SHP77 treated with DMSO at 0.1 percent for 48 hours (cell line): ENCODE measurements at places on chromosomes 3 and 15.

- DNase-seq, result no peak
Measured at GRCh38 chr3:125179143-125179883, 33.2 kb downstream of the SLC12A8 start.

- DNase-seq, result no peak
Measured at GRCh38 chr3:34534013-34534412, 735.6 kb downstream of the PDCD6IP start.

DNA sequence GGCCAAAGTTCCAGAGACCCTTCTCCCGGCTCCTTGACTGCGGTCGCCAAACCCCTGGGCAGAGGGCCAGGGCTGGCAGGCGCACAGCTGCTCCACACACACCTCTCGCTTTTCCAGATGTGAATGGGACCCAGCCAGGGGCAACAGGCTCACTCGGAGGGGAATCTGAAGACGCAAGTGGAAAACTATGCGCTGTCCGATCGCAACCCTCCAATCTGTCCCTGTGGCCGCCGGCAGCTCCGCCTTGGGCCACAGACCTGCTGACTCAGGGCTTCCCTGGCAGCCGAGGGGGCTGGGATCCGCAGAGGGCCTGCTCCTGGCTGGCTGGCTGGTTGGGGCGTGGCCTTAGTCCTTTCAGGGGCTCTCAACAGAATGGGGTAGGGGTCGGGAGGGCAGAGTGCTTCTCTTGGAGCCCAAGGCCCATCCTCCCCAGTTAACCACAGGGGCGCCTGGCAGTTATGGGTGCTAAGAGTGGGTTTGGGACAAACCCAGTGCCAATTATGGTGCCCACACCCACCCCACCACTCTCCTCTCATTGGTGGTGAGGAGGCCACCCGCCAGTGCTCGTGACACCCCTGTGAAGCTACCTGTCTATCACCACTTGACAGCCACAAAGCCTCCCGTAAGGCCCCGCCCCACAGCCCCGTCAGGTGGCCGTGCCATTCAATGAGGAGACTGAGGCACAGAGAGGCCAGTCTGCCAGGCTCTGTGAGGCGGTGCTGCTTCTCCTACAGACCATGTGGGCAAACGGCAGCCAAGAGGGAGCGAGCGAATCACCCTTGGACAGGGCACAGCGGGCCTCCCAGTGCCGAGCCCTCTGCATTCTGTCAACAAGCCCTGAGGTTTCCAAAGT, 53.8 kb downstream of the IQSEC1 start:
- DNase-seq, result no peak

DNA sequence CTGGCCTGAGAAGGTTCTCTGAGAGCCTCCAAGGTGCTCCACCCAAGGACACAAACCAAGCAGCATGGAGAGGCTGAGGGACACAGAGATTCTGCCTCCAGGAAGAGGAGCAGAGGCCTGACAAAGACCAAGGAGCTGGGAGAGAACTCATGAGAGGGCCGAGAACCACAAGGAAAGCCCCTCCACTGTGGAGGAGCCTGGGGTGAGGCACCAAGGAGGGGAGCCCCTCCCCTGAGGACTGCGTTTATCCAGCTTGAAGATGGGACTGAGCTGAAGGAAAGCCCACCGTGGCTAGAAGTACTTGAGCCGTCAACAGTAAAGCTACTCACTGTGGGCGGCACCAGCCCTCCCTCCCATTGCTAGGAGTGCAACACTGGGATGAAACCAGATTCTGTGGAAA, 63.1 kb upstream of the MEF2A start:
- no peak for DNase-seq

DNA sequence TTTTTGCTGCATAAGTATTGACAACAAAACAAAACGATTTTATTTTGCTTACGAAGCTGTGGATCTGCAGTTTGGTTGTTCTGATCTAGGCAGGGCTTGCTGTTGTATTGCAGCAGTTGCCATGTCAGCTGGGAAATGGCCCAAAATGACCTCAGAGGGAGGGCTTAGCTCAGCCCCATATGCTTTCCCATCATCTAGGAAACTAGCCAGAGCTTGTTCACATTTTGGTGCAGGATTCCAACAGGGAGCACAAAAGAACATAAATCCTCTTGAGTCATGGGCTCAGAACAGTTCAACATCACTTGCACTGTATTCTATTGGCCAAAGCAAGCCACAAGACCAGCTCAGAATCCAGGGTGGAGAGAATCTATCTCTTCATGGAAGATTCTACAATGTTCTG, 42.2 kb upstream of the ROBO2 start:
- DNase-seq, result no peak

GRCh38 chr3:52983336-52983807, 62.5 kb downstream of the SFMBT1 start:
- DNase-seq, result no peak

DNA sequence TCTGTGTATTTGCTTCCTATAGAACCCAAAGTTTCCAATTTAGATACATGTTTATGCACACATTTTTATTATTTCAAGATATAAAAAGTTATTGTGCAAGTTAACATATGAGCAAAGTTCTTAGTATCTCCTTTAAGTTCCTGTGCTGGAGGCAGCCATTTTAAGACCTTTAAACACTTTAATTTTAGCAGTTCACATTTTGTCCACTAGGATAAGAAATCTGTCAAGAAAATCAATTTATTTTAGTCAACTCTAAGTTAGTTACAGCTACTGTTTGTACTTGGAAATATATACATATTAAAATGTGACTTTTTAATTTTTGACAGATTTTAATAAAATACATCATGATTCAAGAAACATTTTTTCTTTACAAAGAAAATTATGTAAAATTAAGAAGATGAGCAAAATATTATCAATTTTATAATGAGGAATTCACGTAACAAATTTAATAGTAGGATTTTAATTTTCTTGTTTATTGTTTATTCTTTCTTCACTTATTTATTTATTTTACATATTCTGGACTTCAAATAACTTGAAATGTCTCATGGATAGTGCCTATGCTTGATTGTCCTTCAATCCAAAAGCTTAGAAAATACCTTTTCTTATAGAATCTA, 402.6 kb upstream of the GBE1 start:
- DNase-seq, result no peak

DNA sequence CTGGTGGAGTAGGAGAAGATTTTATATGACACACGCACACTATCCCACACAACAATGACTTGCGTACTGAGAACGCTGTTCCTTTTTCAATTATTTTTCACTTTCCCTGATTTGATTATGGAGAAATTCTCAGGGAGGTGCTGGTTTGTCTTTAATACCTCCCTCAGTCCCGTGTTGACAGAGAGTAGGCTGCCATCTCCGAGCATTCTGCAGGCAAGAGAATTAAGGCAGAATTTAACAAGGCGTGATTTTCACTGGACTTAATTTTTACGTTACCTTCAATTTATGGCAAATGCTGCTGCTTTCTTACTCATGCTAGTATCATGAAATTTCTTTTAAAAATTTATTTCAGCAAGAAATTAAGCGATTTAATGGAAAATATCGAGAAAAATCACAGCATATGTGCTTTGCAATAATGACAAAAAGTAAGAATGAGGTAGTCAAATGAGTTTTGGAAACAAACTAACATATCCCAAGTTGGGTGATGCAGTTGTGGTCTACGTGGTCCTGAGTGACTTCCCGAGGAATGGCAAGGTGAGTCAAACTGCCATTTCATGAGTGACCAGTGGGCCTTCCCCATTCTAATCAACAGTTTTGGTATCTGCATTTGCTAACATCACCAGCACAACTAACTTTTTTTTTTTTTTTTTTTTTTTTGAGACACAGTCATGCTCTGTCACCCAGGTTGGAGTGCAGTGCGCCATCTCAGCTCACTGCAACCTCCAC, 16.9 kb downstream of the DNASE1L3 start:
- DNase-seq, result no peak

DNA sequence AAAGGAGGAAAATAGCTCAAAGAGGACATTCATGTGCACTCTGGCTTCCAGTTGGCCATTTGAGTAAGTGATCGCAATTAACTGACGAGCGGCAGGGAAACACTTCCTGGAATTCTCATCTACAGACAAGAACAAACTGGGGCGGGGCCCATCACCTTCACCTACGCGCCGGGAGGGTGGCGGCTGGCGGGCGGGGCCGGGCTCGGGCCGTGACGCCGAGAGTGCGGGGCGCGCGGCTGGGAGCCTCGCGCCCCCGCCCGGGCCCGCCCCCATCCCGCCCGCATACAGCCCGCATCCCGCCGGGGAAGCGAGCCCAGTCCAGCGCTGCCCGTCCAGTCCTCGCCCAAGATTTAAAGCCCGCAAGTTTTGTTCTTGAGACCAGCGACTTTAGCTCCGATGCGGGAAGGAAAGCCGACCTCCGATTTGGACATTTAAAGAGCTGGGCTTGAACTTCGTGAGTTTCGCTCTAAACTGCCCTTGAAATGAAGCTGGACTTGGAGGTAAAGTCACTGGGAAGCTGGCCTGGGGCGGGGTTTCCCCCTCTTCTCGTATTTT, at the start of gene B3GNT5:
Gene B3GNT5 (plus strand): TSS at position 281 of the 555 bp plus-strand sequence. CDS start 16,546 bp downstream, outside the sequence.
- DNase-seq, result peak; percentile 32

DNA sequence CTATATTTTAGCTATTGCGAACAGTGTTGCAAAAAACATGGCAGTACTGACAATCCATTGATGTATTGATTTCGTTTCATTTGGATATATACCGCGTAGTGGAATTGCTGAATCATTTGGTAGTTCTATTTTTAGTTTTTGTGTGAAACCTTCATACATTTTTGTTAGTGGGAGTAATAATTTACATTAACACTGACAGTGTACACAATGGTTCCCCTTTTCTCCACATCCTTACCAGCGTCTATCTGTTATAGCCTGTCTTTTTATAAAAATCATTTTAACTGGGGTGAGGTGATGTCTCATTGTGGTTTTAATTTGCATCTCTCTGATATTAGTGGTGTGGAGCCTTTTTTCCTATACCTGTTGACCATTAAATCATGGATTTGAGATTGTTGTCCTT, 392.4 kb upstream of the ALCAM start:
- no peak for DNase-seq

DNA sequence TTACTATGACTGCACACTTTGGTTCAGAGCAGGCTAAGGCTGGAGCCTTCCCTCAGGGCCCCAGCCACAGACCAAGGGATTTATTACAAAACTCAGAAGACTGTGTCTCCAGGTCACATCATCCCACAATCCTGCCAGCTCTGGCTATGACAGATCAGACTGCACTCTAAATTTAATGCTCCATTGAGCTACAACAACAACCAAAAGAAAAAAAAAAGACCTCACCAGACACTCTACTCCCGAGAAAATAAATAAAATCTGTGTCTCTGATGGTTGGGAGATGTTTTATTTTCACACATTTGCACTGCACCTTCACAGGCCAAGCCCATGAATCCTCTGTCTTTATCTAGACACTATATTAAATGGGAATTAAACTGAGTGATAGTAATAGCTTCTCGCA, 50.8 kb upstream of the CTNNB1 start:
- DNase-seq, result no peak

DNA sequence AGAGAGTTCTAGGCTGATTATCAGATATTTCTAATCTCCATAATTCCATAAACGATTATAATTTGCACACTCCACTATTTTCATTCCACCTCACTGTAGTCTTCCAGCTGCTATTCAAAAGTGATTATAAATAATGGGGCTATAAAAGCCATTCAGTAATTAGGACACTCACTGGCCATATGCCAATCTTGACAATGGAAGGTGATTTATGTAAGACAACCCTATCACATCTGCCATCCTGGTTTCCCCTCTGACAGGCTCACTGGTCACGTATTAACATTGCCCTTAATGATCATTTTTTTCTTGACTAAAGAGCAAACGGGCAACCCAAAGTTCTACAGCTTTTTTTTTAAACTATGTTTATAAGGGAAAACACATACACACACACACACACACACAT, 402.4 kb downstream of the MAGI1 start:
- peak; percentile 65 for DNase-seq

DNA sequence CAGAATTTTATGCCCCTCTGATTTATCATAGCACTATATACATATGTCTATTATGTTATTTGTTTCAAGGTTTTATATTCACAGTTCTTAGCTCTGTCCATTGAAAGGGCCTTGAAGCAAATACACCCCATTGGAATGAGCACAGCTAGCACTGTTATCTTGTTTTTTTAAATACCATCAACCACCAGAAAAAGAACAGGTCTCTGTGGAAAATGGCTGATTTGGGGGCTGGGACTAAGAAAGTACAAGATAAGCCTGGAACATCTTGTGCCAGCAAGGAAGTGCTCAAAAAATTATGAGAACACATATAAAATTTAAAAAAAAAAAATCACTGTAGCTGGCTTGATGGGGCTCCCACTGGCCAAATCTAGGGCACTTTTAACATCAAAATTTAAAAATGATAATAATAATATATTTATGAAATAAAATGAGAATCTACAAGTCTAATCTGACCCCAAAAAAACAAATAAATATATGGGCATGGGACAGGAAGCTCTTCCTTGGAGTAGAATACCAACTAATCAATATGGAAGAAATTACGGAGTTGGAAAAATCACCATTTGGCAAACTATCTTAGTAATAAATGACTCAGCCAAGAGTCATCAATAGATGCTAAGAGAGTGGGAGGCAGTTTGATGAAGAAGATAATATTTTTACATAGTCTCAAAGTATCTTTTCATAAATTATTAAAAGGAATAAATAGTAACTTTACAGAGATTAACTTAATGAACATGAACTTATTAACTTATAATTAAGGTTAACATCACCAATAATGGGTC, 20.5 kb downstream of the IFT80 start:
- DNase-seq, result no peak

GRCh38 chr3:99413504-99413903, 224.9 kb upstream of the COL8A1 start:
- DNase-seq, result no peak

- peak; percentile 38 for DNase-seq
Measured at GRCh38 chr3:105365391-105366325, 1.1 kb upstream of the ALCAM start.

DNA sequence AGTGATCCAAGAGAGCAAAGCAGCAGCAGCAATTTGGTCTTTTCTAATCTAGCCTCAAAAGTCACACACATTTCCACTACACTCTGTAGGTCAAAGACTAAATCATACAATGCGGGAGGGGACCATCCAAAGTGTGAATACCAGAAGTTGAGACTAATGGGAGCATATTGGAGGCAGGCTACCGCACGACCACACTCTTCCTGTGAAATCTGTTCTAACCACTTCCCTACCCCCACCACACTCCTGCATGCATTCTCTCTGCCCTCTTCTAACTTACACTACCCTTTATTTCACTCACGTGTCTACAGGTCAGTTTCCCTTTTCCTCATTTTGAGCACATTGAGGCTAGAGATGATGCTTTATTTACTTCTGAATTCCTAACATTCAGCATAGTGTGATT, 23.7 kb upstream of the PRTG start:
- DNase-seq, result no peak

- DNase-seq, result no peak
Measured at GRCh38 chr3:39126532-39127071, 19.1 kb downstream of the TTC21A start.

DNA sequence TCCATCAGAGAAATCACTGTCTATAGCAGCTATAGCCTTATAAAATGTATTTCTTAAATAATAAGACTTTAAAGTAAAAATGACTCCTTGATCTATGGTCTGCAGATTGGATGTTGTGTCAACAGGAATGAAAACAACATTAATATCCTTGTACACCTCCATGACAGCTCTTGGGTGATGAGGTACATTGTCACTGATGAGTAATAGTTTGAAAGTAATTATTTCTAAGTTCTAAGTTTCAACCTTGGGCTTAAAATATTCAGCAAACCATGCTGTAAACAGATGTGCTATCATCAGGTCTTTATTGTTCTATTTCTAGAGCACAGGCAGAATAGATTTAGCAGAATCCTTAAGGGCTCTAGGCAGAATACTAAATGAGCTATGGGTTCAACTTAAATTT, 568.2 kb upstream of the BCHE start:
- no peak for DNase-seq

- no peak for DNase-seq
Measured at GRCh38 chr3:58536501-58537411, at the start of gene ACOX2. ACOX2 (minus strand) TSS chr3:58537190; CDS start chr3:58535106, 2,084 bp downstream.
